ENCODE measurements at places on chromosomes 7 and 10.
A peak's percentile ranks its signal among the peaks of the same experiment; 100 is the strongest.

DNA sequence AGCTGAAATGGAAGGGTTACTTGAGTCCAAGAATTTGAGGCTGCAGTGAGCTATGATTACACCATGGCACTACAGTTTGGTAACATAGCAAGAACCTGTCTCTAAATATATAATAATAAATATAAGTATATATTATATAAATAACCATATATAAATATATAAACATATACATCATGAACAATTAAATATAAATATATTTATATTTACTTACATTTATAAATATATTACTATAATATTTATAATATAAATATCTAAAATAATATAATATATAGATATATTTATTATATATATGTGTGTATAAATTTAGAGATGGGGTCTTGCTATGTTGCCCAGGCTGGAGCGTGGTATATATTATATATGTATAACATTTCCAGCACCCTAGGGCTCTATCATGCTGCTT lies 42.4 kb upstream of the LYZL1 start:
- DNase-seq = no peak

DNA sequence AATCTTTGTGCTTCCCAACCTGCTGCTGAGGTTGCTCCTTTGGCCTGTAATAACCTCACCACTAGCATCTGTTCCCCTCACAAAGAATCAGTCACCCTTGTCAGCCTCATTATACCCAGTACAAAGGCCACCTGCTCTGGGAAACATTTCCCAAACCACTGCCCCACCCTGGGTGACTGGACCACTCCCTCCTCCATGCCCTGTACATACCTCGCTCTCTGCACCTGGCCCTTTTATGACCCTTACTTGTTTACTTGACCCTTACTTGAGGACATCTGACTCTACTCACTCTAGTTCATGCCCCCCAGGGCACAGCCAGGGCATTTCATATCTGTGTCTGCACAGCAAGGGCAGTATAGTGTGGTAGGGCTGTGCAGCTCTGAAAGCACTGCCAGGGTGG lies 21.4 kb upstream of the AOC1 start:
- no peak for DNase-seq

- DNase-seq = peak; percentile 6
These were observed 1.4 kb downstream of the TNKS2 start for GRCh38 chr10:91799612-91799975.

DNA sequence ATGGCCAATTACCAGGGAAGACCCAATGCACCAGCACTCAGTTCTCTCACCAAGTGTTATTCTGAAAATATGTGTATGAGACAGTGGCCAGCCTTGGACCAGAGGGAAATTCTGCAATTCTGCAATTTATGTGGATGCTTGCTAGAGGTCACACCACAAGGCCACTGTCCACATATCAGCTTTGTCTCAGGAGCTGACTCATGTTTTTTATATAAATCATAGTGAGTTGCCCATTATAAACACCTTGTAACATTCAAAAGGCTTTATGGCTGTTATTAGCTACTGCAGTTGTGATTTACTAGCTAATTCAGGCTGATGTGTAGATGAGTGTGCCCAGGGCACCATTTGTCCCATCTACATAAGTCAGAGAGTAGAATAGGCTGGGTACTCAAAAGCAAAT lies 649.0 kb downstream of the LRMDA start:
- DNase-seq = no peak

DNA sequence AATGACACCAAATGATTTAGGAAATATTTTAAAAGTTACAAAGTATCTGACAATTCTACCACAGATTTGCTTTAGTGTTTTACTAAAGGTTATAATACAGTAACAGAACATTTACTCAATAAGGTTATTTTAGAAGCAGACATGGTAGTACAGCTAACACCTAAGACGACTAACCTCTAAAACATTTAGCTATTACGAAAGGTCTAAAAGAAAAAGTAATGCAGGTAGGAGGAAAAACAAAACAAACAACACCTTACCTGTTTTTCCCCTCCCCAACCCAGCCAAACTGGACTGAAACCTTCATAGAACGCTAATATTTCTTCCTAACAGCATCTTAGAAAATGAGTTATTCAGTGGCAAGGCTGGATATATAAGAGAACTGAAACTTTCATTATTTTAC lies 111.3 kb downstream of the SNX13 start:
- DNase-seq = no peak

- peak; percentile 25 for DNase-seq
These were observed 72.9 kb upstream of the GRID1 start for GRCh38 chr10:86439544-86439943.

GRCh38 chr10:66187053-66187733 lies 738.6 kb upstream of the LRRTM3 start:
- no peak for DNase-seq

DNA sequence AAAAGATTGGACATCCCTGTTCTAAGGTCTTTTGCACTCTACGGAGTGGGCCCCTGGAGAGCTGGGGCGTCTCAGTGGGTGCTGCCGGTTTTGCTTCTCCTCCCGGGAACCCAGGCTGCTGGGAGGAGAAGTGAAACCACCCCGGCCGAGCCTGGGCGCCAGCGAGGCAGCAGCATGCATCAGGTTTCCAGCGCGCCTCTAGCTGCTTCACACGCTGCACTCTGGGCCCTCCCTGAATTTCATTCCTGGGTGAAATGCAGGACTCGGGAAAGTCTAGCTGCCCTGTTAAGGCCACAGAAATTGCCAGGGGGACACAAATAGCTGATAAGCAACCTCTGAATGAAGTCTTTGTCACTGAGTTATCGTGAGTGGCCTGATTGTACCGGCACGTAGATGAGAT lies 127.4 kb downstream of the TRRAP start:
- no peak for DNase-seq

DNA sequence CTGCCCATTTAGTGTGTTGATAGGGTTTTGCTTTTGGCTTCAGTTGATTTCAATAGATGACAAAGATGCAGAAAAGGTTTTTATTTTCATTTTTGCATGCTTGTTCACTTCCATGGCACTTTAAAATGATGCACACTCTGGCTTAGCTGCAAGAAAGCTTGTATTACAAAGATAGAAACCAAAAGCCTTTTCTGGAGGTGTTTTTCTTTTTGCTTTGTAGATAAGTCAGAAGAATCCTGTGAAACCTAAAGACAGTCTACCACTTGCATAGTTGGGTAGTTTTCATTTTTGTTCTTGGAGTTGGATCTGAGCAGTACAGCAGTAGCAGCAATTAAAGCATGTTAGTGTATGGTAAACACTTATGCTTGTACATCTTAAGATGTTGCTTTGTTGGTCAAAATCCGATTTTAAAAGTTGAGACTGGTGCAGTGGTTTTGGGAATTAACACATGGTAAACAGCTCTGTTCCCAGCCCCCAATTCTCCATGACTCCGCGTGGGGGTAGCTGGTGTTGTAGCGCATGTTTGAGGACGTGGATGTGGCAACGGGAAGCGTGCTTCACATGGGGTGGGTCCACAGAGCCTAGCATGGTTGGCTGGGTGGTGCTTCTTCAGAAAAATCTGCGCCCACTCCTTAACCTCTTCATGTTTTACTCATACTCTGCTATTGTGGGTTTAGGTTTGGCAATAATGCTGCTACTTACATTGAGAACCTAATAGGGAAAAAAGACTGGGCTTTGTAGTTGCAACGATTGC lies 19.8 kb downstream of the CCNY start:
- DNase-seq = no peak

GRCh38 chr7:141593134-141593533 lies 41.9 kb downstream of the AGK start:
- DNase-seq = no peak

GRCh38 chr7:74454021-74454924 lies 567 bp downstream of the GTF2IRD1 start:
- no peak for DNase-seq

GRCh38 chr10:114541081-114541796 lies 116.8 kb downstream of the ABLIM1 start:
- no peak for DNase-seq

GRCh38 chr10:73554721-73555120 lies 36.4 kb downstream of the USP54 start:
- DNase-seq = no peak

GRCh38 chr10:75352650-75353049 lies 48.9 kb downstream of the ZNF503 start:
- DNase-seq = no peak

GRCh38 chr7:146635205-146636032 lies 518.8 kb downstream of the CNTNAP2 start:
- no peak for DNase-seq

DNA sequence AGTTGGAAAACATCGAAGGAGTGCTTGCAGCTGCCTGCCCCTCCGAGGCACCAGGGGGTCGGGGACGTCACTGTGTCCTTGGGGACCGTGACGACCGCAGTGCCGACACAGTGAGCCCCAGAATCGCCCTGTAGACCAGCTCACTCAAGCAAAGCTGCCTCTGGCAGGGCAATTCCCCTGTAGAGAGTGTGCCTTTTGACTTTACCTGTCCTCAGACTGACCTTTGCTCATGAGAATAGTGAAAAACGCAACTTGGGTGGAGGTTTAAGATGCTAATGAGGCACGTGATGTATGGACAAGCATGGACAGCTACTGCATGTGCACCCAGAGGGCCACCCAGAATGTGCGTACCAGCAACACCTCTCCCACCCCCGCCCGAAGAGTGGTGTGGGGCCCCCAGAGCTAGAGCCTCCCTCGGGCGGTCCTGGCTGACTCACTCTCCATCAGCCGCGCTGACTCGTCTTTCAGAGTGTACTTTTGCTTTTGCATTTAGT lies 271.9 kb downstream of the ADARB2 start:
- DNase-seq = no peak

DNA sequence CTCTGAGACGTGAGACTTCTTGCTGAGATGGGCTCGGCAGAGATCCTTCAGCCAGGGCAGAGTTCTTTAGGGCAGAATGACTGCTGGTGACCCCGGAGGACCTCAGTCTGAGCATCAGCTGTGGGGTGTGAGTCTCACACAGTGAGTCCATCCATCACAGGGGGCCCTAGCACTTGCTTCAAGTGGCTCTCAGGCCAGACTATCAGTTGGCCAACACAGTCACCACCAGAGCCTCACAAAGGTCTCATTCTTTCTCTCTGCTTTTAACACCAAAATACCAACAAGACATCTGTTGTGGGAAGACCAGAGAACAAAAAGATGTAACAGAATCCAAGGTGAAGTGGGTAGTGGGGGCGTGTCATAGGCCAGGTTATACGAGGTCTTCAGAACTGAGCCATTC lies 345.6 kb upstream of the NRP1 start:
- no peak for DNase-seq

DNA sequence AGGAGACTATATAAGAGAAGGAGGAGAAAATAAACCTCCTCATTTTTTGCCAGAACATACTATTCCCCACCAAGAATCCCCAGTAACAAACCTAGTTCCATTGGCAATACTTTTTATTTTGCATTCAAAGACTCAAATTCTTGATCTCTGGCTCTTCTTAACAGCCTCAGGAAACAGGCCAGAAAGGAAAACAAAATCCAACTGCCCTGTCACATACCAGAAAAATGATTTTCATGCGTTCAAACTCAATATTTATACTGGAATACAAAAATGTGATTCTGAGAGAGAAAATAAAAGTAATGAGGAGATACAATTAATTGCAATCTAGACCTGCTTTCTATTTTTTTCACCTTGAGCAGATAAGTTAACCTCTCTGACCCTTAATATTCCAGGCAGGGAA lies 435.9 kb upstream of the AUTS2 start:
- DNase-seq = no peak

DNA sequence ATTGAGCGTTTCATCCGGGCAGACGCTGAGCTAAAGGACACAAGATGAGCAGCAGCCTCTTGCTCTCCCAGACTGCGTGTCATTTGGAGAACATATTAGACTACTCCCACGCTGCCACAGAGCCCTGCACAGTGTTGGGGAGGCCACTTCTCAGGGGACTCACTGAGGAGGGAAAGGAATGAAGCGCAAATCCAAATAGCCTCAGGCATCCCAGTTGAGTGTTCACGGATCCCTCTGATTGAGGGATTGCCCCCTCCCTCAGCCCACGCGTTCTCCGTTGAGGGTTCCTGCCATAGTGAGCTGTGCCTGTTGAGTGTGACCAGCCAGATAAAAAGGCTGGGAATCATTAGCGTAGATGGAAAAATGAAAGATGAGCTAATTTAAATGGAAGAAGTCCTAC lies 563.4 kb downstream of the ACTR3B start:
- DNase-seq = no peak

- DNase-seq = no peak
These were observed 134.2 kb downstream of the RALA start for GRCh38 chr7:39757604-39758003.

- no peak for DNase-seq
These were observed 77.4 kb downstream of the PPP1R17 start for GRCh38 chr7:31764462-31764861.

DNA sequence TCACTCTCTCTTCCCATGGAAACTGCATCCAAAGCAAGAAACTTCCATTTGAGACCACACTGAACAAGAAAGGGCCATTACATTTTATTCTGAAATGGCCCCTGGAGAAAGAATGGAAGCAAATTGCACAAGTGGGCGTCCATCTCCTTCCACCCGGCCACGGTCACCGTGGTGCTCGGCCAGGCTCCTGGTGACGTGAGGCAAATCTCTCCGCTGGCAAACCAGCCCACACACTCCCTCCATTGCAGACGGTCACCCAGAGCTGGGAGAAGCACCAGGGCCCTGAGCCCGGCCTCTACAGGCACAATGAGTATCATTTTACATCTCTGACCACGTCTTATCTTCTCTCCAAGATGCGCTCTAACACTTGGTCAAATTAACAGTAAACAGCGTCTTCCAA lies 126.1 kb upstream of the FAM20C start:
- no peak for DNase-seq

DNA sequence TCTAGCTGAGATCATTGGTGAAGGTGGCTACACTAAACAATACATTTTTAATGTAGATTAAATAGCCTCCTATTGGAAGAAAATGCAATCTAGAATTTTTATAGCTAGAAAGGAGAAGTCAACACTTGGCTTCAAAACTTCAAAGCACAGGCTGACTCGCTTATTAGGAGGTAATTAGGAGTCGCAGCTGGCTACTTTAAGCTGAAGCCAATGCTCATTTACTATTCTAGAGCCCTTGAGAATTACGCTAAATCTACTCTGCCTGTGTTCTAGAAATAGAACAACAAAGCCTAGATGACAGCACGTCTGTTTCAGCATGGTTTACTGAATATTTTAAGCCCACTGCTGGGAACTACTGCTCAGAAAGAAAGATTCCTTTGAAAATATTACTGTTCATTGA lies 101.6 kb upstream of the EEPD1 start:
- no peak for DNase-seq

- no peak for DNase-seq
These were observed 33.8 kb downstream of the SLC16A9 start for GRCh38 chr10:59675812-59676211.

DNA sequence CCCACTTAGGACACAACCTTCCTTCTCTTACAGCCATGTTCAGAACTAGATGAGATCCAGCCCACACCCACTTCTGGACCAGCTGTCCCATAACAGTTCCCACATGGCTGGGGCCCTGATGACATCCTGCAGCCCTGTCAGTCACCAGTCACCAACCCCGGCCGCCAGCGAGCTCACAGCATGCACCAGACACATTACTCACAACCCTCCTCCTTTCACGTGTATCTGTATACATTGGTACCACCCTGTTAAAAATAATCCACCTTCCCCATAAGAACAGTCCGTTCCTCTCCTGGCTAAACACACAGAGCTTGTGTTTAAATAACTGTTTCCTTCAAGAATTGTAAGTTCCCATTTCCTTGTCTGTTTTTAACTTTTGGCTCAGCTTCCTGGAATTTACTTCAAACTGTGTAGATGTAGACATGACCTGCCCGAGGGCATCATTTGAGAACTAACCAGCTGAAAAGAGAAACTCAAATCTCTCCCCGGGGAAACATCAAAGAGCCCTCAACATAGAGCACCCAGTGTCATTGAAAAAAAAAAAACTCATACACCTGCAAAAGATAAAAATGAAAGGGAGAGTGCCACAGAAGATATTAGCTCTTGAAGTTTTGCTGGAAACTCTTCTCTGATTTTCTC lies 26.0 kb upstream of the PRLHR start:
- DNase-seq = no peak
